ENCODE measurements at places on chromosomes 7 and 10.

DNA sequence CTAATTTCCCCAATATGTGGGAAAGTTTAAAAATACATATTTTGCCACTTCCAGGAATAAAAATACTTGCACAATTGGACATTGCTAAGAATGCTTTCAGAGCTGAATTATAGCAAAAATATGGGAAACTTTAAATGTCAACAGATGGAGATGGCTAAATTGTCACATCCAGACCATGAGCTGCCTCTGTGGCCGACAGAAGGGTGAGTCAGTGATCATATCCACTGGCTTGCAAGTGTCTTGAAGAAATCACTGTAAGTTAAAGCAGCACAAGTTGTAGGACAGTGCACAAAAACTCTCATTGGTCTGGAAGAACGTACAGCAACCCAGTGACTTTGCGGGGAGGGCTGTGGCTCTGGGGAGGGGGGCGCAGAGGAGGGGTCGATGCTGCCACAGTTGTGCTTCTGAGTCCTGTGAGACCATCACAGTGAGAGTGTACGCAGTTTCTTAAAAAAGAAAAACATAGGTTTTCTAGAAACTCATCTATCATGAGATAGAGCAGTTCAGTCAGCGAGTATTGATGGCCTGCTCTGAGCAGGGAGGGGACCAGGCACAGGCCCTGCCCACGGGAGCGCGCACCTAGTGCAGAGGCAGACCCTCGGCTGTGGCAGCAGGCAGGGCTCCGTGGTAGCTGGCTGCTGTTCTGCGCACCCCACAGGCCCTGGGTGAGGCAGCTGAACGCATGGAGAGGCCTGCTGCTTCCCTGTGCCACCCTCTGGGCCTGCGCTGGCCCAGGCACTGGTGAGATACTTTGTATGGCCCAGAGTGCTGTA, 25.5 kb downstream of the LRRC27 start:
- no peak for DNase-seq

- no peak for DNase-seq
Observed at GRCh38 chr10:116771959-116772585, 29.7 kb upstream of the HSPA12A start.

DNA sequence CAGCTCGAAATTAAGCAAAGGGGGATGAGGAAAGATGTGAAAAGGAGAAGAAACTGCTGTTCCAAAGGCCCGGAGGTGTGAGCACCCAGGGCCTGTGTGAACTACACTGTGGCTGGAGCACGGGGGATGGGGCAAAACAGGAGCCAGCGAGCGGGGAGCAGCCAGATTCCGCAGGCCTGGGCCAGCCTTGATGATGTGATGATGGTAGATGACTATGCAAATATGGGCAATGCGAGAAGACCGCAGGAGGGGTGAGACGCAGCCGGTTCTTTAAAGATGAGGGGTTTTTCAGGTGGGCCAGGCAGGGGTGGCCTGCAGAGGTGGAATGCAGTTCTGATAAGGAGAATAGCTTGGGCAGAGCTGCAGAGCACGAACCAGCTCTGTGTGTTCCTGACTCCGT, 61.5 kb downstream of the LANCL2 start:
- DNase-seq = no peak

GRCh38 chr7:67343572-67343971, 346.9 kb downstream of the TYW1 start:
- no peak for DNase-seq

DNA sequence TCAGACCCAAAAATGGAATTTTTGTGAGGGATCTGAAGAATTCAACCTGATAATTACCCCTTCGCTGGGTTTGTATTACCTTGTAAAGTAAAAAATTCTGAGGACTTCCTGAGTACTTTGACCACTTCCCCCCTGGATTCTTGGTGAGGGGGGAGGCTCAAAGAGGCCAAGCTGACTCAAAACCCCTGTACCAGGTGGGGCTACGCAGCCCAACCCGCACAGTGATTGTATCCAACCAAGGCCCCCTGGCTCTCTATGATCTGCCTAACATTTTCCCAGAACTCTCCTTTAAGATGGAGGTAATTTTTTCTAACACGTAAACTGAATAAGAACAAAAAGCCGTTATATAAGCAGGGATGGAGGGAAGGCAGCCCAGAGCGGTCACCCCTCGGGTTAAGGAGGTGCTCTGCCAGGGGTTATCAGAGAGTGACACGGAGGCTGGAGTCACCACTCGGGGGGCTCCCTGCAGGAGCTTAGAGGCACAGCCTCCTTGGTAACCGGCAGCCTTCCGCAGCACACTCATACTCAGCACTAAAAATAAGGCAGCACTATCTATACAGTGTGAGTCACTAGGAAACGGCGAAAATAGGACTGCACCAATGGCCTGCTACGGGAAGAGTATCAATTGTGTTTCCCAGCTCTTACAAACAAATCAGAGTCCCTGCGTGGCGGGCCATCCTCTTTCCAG, 255.4 kb downstream of the ELMO1 start:
- no peak for DNase-seq

GRCh38 chr10:43689955-43690771, 41.5 kb upstream of the ZNF32 start:
- peak; percentile 56 for DNase-seq

- no peak for DNase-seq
Observed at GRCh38 chr10:69093933-69094332, 6.0 kb downstream of the SRGN start.

DNA sequence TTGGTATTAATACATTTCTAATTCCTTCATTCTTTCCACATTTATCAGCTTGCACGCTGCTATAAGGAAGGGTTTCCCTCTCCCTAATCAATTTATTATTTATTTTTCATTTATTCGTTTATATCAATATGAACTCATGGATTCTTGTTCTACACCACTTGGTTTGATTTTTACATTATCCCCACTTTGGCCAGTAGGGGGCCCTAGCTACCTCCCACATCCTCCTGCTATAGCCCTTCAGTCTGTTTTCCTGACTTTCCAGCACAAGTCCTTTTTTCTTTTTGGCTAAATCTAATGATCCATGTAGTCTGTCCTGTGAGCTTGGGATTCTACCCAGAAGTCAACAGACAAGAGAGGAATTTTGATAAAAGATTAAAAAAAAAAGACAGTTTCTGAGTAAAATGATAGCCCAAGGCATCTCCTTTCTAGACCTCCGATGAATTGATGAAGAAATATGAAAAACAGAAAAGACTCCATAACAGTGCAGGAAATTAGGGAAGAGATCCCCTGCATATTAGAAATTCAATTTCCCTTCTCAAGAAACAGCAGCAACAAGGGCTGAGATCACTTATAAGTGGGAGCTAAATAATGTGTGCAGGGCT, 47.7 kb downstream of the LYZL2 start:
- no peak for DNase-seq

DNA sequence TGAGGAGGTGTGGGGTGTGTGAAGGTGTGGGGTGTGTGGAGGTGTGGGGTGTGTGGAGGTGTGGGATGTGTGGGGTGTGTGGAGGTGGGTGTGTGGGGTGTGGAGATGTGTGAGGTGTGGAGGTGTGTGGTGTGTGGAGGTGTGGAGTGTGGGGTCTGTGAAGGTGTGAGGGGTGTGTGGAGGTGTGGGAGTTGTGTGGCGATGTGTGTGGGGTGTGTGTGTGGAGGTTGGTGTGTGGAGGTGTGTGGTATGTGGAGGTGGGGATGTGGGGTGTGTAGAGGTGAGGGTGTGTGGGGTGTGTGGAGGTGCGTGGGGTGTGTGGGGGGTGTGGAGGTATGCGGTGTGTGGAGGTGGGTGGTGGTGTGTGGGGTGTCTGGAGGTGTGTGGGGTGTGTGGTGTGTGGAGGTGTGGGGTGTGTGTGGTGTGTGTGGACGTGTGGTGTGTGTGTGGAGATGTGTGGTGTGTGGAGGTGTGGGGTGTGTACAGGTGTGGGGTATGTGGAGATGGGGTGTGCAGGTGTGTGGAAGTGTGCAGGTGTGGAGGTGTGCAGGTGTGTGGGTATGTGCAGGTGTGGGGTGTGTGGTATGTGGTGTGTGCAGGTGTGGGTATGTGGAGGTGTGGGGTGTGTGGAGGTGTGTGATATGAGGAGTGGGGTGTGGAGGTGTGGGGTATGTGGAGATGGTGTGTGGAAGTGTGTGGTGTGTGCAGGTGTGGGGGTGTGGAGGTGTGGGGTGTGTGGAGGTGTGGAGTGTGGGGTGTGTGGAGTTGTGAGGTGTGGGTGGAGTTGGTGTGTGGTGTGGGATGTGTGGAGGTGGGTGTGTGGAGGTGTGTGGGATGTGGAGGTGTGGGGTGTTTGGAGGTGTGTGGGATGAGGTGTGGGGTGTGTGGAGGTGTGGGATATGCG, 34.5 kb downstream of the SPDYE17 start:
- no peak for DNase-seq

DNA sequence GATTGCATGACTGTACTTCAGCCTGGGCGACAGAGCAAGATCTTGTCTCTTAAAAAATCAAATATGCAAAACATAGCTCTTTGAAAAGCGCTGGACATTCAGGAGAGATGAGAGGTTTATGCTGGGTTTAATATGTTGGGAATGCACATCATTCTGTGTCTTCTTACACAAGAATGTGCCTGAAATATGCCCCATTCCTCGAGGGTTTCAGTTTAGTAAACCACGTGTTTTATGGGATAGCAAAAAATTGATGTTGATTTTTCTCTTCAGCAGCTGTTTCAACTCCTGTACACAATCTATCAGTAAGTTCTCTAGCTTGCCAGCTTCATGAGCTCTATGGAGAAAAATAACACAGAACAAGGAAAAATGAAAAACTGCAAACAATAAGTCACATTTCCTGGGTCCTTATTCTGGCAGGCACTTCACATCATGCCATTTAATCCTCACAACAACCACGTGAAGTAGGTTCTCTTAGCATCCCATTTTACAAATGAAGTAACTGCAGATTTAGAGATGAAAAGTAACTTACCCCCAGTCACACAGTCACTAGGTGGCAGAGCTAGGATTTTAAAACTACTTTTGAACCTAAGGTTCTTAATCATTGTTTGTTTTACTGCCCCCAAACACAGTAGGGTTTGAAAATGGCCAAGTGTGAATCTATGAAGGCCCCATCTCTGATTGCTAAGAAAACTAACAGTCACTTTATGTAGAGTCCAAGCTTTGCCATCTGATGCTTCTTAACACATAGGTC, 423.6 kb downstream of the PHTF2 start:
- DNase-seq = no peak

GRCh38 chr10:11697718-11698527, 44.3 kb upstream of the ECHDC3 start:
- no peak for DNase-seq

GRCh38 chr10:279655-280054, 144.4 kb downstream of the ZMYND11 start:
- DNase-seq = no peak

GRCh38 chr10:72653383-72654096, 27.7 kb upstream of the MICU1 start:
- DNase-seq = no peak

DNA sequence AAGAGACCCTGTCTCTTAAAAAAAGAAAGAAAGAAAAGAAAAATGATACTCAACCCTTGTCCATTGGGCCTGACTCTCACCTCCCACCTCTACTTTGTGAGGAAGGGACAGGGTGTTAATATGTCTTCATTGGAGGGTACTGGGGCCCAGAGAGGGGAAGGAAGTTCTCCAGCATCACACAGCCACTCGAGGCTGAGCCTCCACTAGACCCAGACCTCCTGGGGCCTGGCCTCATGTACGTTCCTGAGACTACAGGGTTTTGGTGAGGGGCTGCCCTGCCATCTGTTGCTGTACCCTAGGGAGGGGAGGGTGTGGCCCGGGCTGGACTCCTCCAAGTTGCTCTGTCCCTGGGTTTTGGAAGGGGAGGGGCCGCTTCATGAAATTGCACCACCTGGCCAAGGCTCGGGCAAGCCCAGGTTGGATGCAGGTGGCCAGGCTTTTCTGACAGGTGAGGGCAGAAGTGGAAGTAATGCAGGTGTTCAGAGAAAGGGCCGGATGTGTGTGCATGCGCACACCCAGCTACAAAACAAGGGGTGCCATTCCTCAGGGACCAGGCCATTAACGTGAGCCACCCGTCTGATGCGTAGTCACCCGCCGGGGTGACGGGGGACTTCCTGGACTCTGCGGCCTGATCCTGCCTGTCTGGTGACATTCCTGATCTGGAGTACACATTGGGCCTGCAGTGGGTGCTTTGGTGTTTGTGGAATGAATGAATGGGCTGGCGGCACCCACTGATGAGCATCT, 21.7 kb downstream of the GTF2IRD1 start:
- DNase-seq = no peak

DNA sequence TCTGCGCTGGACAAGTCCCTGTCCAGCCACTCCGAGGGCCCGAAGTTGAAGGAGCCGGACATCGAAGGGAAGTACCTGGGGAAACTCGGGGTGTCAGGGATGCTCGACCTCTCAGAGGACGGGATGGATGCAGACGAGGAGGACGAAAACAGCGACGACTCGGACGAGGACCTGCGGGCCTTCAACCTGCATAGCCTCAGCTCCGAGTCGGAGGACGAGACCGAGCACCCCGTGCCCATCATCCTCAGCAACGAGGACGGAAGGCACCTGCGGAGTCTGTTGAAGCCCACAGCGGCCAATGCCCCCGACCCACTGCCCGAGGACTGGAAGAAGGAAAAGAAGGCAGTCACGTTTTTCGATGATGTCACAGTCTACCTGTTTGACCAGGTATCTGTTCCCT, 17.1 kb upstream of the BHLHA15 start:
- DNase-seq = no peak

GRCh38 chr10:70649526-70649925, 22.8 kb upstream of the ADAMTS14 start:
- DNase-seq = no peak

DNA sequence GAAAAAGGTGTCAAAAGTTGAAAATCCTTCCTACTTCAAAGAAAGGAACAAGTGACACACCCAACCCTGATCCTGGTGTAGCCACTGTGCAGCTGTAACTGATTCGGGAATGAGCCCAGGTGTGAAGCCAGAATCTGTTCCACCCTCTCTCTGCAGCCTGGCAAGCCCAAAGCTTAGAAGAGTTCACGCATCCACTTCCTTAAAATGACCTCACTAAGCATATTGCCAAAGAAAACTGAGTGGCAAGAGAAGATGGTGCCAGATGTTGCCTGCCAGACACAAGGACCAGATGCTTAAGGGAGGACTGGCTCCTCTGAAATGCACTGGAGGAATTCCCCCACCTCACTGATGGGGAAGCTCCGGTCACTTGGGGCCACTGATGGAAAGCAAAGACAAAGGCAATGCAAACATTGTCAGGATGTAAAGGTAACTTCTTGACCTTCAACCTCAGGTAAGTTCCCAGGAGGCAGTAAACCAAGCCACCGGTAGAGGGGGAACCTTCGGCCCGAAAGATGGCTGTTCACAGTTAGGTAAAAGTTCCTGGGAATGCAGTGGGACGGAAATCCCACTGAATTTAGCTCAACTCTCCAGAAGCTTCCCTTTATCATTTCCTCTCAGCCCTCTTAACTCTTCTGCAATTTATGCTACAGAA, 554.9 kb downstream of the KCNMA1 start:
- no peak for DNase-seq

GRCh38 chr10:4271193-4271592, 486.2 kb upstream of the KLF6 start:
- no peak for DNase-seq

GRCh38 chr10:26859241-26860101, 1.3 kb downstream of the ABI1 start:
- no peak for DNase-seq

- DNase-seq = no peak
Observed at GRCh38 chr10:132229834-132230556, 43.2 kb downstream of the DPYSL4 start.

GRCh38 chr10:6516281-6516928, 63.7 kb downstream of the PRKCQ start:
- DNase-seq = no peak

GRCh38 chr7:156237614-156238013, 403.0 kb upstream of the RNF32 start:
- no peak for DNase-seq

- DNase-seq = peak; percentile 57
Observed at GRCh38 chr10:84205049-84205852, 10.9 kb downstream of the CDHR1 start.

Measured in stimulated activated CD4-positive, alpha-beta T cell treated with anti-CD3 and anti-CD28 coated beads, Interleukin-15, amount 100 ng/mL, for 48 hours (primary cell).